Muscle of back (tissue), 13 donors: ENCODE measurements at places on chromosomes 13 and 19.

GRCh38 chr19:37719111-37719926, at the start of gene ZNF607:
TSS of gene ZNF607 (minus strand) at chr19:37719761. CDS start at chr19:37711618, 8,143 bp downstream.
- DNase-seq: peak; percentile 96

DNA sequence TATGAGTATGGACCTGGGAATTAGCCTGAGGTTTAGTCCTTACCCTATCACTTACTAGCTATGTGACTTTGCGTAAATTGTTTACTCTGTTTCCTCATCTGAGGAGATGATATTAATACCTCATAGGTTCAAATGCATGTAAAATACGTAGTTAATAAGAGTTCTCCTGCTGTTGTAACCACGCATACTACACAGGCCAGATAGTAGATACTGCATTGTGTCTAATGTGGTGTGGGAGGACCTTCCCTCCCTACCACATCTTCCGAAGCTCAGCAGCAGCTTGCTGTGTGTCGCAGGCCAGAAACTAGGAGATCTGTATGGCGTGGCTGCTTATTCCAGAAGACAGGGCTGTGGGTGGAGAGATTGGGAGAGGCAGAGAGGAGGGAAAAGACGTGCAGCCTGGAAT, 23.0 kb downstream of the GTF2F2 start:
- DNase-seq: no peak

GRCh38 chr13:110524541-110525257, 36.8 kb downstream of the RAB20 start:
- no peak for DNase-seq

DNA sequence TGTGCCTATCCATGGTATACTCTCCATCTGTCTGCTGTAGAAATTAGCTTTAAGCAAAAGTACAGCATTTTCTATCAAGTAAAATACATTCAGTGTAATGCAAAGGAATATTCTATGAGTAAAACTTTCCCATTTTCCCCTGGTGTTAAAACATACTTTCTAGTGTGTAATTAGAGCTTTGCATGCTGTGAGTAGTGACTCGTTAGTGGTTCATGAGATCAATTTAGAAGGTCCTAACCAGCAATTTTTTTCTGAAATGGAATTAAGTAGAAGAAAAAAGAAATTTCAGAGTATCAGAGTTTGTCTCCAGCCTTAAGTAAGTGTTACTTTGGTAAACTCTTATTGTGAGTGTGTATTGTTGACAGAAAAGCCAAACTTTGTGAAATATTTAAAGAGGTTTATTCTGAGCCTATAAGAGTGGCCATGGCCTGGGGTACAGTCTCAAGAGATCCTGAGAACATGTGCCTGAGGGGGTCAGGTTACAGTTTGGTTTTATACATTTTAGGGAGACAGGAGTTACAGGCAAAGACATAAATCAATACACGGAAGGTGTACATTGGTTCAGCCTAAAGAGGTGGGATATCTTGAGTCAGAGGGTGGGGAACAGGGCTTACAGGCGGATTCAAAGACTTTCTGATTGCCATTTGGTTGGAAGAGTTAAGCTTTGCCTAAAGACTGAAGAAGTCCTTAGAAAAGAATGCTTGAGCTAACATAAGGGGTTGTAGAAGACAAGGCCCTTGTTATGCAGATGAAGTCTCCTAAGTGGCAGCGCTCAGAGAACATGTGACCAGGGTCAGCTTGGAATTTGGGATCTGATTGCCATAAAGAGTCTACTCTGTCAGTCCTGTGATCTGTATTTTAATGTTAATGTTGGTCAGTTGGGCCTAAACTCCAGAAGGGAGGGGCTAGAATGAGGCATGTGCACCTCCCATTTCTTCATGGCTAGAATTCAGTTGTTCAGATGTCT, 25.5 kb downstream of the FAM187B start:
- no peak for DNase-seq

GRCh38 chr19:4097501-4097900, 26.4 kb downstream of the MAP2K2 start:
- DNase-seq: no peak

- no peak for DNase-seq
These were observed 147.9 kb downstream of the KATNAL1 start for GRCh38 chr13:30159446-30159839.

- DNase-seq: no peak
These were observed 40.3 kb downstream of the ERICH6B start for GRCh38 chr13:45575146-45575829.

DNA sequence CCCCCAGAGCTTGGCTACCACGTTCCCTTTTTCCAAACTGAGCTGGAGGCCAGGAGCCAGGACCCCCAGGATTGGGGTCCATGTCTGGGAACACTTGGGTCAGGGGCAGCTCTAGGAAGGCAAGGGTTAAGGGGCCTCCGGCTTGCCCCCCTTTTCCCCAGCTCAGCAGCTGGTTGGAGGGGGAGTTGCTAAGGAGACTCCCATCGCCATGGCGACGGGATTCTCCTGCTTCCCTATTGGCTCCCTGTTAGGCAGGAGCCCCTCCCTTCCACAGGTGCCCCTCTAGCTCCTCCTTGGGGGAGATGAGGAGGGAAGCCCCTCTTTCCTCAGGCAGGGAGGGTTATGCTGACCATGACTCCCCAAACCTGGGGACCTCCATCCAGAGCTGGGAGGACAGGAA, 33.9 kb downstream of the PDE4A start:
- no peak for DNase-seq

- DNase-seq: peak; percentile 29
These were observed 12.4 kb upstream of the ELAVL1 start for GRCh38 chr19:8017808-8018207.

GRCh38 chr19:11018179-11018578, 57.3 kb downstream of the SMARCA4 start:
- no peak for DNase-seq

DNA sequence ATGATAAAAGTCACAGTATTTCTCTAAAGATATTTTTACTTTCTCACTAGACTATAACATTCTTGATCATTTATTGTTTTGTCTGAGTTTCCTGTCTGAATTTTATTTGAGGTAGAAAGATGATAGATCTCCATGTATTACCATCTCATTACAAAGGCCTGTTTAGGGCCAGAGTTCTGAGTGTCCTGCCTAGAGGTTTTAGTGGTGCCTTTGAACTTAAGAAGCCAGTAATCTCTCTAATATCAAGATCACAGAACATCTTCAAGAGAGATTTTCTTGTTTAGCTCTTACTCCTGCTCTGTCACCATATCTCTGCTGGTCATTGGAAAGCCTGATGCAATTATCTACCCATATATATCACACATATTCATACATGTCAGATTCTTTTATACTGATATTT, 101.5 kb downstream of the ZAR1L start:
- no peak for DNase-seq

DNA sequence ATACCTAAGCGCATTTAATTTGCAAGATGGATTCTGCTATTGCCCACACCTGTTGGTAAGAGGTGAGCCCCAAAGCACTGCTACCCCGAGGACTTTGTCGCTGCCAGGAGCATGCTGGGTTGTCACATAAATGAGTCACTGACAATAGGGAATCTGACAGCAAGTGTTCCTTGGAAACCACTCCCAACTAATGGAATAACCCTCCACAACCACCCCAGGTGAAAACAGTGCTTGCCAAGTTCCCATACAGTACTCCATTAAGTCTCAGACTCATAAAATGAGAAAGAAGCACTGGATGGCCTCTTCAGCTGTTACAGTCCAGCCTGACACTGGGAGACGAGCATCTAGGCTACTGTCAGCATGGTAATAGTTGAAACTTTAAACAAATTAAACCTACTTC, 108.6 kb downstream of the EFNB2 start:
- DNase-seq: no peak

DNA sequence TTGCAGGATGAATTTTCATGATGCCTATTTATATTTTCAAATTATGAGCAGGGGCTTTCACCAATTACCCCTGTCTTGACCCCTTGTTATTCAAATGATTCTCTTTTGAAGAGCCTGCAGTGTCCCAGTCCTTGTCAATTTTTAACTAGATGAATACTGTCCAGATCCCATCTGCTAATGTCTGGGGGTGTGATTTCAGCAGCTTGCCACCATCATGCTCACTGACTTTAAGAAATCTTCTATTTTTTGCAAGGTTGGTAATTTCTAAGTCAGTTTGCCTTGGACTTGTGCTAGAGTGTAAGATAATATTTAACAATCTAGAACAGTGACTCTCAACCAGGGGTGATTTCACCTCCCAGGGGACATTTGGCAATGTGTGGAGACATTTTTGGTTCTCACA, 106.0 kb downstream of the CACNA1A start:
- DNase-seq: no peak

DNA sequence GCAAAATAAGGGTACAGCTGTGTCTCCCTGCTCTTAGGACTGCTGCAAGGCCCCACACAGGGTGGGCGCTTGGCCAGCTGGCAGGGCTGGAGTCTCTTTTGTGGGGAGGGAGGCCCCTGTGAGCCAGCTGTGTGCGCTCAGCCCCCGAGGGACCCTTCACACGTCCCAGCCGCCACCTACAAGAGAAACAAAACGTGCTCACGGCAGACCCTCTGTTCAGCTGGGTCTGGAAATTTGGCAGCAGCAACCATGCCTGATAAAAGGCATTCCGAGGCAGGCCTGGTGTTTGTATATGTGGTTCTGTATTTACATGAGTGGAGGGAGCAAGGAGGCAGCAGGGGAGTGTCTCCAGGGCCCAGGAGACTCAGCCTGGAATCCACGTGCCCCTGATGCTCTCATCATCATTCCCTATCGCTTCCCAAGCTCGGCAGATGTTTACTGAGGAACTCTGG, 49.7 kb downstream of the CRTC1 start:
- DNase-seq: no peak

GRCh38 chr13:79776531-79777295, 295.8 kb downstream of the NDFIP2 start:
- DNase-seq: no peak

DNA sequence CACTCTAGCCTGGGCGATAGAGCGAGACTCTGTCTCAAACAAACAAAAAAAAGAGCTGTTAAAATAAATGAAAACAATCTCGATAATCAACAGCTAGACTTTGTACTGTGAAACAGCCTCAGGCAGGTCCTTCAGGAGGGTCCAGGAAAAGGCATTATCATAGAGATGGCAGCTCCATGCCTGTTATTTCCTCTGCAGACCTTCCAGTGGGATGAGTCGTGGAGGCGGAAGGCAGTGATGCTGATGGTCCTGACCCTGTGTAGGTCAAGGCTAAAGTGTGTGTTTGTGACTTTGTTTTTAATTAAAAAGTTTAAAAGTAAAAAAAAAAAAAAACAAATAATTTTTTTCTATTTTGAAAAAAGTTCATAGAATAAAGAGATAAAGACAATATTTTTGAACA, 117.4 kb downstream of the TNFRSF19 start:
- DNase-seq: no peak

GRCh38 chr13:102648046-102648445, 46.8 kb downstream of the METTL21C start:
- no peak for DNase-seq

GRCh38 chr19:44447916-44448674, at the start of gene ZNF229:
TSS of gene ZNF229 (minus strand) at chr19:44448472. CDS start at chr19:44442847, 5,625 bp downstream.
- peak; percentile 88 for DNase-seq

- no peak for DNase-seq
These were observed 15.1 kb downstream of the PABPC3 start for GRCh38 chr13:25110956-25111584.

DNA sequence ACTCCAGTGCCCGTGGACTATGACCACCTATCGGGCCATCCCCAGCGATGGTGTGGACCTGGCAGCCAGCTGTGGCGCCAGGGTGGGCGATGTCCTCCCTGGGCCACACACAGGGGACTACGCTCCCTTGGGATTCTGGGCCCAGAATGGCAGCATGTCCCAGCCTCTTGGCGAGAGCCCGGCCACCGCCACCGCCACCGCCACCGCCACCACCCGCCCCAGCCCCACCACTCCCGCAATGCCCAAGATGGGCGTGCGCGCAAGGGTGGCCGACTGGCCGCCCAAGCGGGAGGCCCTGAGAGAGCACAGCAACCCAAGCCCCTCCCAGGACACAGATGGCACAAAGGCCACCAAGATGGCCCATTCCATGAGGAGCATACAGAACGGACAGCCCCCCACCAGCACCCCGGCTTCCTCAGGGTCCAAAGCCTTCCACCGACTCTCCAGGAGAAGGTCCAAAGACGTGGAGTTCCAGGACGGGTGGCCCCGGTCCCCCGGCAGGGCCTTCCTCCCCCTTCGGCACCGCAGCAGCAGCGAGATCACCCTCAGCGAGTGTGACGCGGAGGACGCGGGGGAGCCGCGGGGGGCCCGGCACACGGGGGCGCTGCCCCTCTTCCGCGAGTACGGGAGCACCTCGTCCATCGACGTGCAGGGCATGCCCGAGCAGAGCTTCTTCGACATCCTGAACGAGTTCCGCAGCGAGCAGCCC, 142.3 kb downstream of the DPF1 start:
- no peak for DNase-seq

DNA sequence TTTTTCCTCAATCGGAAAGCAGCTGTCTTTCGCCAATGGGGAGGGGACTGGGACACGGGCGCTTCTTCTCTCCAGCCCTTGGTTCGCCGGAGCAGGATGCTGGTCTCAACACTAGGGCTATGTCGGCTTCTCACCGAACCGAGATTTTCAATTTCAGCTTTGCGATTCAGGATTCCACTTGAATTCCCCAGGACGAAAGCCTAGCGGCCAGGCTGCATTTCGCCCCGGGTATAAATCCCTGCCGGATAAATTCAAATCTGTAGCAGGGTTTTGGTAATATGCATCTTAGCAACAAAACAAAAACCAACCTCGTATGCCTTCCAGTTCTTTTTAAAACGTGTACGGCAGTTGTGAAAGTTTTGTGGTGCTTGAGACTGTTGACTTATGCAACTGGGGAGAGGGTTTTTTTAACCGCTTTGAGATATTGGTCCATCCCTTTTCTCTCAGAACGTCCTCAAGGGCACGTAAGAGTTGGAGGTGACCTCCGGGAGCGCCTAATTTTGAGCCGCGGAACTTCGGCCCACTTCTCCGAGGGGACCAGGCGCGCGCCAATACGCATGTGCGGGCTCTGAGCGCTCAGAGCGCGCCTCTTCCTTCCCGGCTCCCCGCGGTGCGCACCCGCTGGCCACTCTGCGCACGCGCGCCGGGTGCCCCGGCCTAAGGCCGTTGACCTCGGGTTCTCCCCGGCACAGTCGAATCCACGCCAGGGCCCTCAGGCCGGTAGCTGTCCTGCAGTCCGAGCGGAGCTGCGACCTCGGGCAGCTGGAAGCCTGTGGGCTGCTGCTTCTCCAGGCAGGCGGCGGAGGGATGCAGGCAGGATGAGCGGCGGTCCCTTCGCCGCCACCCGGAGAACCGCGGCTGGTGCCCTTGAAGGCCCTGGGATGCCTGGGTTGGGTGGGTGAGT, 7.6 kb downstream of the POU4F1 start:
- peak; percentile 84 for DNase-seq

DNA sequence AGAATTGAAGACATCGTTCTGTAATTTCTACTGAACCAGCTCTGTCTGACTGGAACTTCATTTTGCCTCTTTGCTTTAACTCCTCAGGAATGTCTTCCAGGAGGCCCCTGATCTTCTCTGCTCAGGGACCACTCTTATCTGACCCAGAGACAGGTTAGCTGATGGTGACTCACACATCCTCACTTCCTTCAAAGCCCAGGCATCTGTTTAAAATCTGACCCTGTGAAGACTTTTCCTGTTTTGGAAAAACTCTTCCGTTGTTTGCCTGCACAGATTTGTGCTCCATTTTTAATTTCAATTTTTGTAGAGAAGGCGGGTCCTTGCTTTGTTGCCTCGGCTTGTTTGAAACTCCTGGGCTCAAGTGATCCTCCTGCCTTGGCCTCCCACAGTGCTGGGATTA, 1.6 kb downstream of the ARL11 start:
- DNase-seq: no peak
